ENCODE measurements at places on chromosomes 1 and 21.

- DNase-seq, result no peak
Observed at GRCh38 chr1:215417122-215417521, 150.0 kb upstream of the KCTD3 start.

DNA sequence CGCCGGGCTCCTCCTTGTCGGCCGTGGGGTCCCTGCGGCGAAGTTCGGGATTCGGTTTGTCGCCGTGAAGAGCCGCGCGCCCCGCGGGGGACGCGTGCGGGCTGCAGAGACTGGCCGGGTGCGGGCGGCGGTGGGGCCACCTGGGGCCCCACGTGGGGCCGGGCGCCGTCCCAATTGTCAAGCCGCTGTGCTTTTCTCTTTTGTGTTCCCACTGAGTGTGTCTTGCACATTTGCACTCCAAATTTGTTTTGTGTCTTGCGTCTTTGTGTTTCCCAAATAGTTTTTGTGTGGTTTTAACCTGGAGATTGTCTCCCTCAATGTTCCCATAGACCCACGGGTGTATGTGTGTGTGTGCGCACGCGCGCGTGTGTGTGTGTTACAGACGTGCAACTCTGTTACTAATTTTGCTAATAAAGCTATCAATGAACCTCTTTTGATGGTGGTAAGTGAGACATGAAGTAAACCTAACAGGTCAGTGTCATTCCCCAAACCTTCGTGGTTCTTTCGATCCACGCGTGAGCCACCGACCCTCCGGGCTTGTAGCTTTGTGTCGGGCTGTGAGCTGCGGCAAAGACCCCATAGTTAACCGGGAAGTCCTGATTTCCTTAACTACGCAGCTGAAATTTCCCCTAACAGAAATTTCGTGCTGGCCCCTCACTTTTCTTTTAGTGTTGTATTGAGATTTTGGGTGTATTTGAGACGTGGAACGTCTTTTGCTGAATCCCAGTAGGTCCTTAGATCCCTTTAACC is 708 bp downstream of the PRDM2 start:
- DNase-seq, result peak; percentile 51

GRCh38 chr1:81867235-81867634 is 66.5 kb downstream of the ADGRL2 start:
- DNase-seq, result no peak

GRCh38 chr1:70899735-70900134 is 147.9 kb downstream of the PTGER3 start:
- no peak for DNase-seq

GRCh38 chr1:223824712-223825111 is 21.0 kb downstream of the TP53BP2 start:
- DNase-seq, result no peak

DNA sequence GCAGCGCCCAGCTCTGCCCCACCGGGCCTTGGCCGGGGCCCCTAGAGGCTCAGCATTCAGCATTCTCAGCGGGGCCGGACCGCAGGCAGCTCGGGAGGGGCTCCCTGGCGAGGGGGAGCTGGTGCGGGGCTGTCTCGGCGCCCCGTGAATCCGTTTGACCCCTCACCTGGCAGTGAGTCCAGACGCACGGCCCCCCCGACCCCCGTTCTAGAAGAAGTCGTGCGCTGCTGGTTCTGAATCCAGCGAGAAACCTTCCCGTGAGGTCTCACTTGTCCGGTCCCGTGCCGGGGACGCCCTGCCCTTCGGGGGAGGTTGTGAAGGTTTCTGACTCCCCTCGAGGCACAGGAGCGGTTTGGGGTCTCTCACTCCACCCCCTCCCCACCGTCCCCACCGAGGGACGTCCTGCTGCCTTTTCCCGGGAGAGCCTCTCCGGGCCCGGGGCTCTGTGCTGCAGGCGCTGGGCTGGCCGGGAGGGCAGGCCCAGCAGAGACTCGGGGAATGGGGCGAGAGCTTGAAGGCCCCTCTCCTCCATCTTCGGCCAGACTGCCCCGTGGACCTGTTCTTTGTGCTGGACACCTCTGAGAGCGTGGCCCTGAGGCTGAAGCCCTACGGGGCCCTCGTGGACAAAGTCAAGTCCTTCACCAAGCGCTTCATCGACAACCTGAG is 655 bp downstream of the COL6A1 start:
- DNase-seq, result peak; percentile 19
